ENCODE measurements at places on chromosomes 5 and 9. TPM values are rescaled to one million over a fixed set of nuclear protein-coding genes. Genes with fewer than 3 reads are reported as not detected.

The DNAH5 gene
- total RNA-seq: 0.30 TPM

GRCh38 chr9:112380102-112380824 lies at the start of gene HSDL2:
TSS of gene HSDL2 (plus strand) at chr9:112380108. CDS start at chr9:112380164, 56 bp downstream.
- peak; percentile 54 for DNase-seq

The SCGB3A1 gene
- 0.53 TPM for total RNA-seq

- DNase-seq: no peak
These were observed 45.4 kb downstream of the SHB start for GRCh38 chr9:38023661-38024035.

The PCDHGB2 gene
- total RNA-seq: 13.5 TPM

DNA sequence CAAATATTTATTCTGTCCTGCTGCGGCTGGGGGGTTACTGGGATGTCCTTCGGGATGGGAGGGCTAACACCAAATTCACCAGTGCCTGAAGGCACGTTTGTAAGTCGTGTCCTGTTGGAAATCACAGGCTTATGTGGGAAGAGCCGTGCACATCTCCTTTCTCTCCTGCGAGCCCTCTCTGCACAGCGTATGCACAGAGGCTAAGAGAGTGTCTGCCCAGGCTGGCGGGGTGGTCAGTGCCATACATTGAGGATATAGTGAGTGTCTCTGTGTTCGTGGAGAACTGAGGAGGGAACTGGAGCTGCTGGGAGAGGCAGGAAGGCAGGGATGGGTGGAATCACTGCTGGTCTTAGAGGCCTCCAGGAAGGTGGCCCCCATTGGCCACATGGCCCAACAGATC lies 110.1 kb downstream of the WNK2 start:
- no peak for DNase-seq

GRCh38 chr9:105273731-105274130 lies 29.3 kb downstream of the SLC44A1 start:
- DNase-seq: no peak

DNA sequence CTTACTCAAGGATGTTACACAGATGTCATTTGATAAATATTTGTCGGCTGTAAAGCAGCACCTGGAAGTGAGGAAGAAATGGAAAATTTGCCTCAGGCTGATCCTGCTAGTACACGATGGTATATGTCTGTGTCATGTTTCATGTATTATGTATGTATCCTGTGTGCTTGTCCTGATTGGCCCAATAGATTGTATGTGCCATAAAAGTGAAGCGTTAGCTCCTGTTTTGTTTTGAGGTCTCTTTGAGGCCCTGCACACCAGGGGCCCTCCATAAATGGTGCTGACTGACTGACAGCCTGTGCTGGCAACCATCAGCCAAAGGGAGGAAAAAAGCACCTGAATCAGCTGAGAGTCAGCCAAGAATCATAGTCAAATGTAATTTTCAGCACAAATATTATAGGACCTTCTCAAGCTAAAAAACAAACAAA lies 11.8 kb upstream of the LNPEP start:
- no peak for DNase-seq

GRCh38 chr5:17224858-17225511 lies 7.6 kb downstream of the BASP1 start:
- DNase-seq: no peak

GRCh38 chr9:72134801-72135200 lies 14.4 kb upstream of the GDA start:
- no peak for DNase-seq

- DNase-seq: peak; percentile 34
These were observed 30.4 kb upstream of the LTC4S start for GRCh38 chr5:179763215-179763945.

The NKD2 gene
- total RNA-seq: 0.31 TPM
